ENCODE measurements at places on chromosomes 16 and 17.
A peak's percentile ranks its signal among the peaks of the same experiment; 100 is the strongest.

GRCh38 chr16:14181371-14182050 lies 110.4 kb downstream of the MRTFB start:
- no peak for DNase-seq

GRCh38 chr16:85978291-85978775 lies 79.4 kb downstream of the IRF8 start:
- no peak for DNase-seq

DNA sequence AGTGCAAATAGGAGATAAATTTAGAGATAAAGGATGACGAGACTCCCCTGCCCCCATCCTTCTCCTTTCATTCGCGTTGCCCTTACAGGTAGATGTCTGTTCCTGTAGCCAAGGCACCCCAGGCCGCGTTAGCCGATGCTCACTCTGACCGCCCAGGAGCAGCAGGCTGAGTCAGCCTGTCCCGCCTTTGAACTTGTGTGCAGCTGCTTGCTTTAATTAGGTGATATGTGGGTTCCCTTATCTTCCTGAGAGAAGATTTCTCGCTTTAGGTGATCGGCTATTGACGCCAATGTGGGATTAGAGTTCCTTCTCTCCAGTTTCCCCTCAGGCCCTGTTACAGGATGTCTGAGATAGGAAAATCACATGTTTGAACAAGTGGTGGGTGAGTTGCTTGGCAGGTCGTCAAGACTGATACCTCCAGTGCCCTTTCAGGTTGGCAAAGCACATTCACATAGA lies 119.5 kb downstream of the MSI2 start:
- no peak for DNase-seq

- no peak for DNase-seq
Measured at GRCh38 chr16:74094514-74094913, 202.1 kb upstream of the PSMD7 start.

DNA sequence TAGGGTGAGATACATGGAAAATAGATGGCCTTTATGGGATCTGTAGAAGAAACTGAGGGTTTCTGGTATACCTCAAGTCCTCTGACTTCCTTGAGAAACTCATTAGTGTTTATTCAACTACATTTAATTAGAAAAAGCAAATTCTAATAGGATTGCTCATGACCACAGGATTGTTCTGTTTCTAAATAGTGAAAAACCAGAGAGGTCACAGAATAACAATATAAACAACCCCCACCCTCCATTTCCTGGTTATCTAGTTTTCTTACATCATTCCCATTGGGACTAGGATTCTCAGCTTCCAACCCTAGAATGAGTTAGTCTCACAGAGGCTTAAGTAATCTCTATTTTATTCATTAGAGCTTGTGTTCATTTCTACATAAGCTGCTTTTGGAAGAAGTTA lies 30.0 kb downstream of the SF3B3 start:
- DNase-seq, result no peak

DNA sequence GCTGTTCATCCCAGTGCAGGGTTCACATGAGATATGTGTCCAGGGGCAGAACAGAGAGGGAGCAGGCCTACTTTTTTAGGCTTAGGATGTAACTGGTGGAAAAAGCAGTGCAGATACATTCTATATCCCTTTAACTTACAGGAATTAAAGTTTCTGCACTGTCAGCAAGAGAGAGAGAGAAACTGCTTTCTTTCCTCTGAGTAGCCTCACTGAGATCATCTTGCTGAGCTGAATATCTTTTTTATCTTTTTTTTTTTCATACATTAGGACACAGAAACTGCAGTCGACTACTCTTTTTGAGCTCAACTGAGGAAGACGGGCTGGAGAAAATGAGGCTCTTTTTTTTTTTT lies 50.1 kb downstream of the CNGB1 start:
- no peak for DNase-seq

- no peak for DNase-seq
Measured at GRCh38 chr16:35689764-35690163, 2230.4 kb downstream of the TP53TG3F start.

DNA sequence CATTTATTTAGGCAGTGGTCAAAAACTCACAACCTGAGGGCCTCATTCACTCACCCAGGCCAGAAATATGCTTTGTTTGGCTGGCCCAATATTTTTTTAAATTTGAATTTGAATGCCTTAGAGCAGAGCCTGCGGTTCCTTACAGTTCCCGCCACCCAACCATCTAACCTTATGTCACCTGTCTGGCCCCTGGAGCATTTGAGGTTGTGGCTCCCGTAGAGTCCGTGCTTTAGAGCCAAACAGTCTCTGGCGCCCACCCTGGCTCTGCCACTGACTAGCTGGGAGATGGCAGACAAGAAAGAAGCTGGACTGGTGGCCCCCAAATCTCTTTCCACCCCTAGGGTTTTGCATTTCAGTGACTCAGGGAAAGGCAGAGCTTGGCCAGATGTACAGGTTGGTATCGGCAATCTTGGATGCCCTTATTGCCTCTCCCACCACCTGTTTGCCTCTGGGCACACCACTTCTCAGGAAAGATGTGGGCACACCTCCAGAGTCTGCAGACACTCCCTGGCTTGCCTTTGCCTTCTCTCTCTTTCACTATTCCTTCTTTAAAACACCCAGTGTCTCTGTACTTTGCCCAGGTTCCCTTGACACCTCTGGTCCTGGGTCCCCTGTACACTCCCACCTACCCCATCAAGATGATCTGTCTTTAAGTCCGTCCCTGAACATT lies 1.9 kb upstream of the MAP3K14 start:
- DNase-seq, result no peak

DNA sequence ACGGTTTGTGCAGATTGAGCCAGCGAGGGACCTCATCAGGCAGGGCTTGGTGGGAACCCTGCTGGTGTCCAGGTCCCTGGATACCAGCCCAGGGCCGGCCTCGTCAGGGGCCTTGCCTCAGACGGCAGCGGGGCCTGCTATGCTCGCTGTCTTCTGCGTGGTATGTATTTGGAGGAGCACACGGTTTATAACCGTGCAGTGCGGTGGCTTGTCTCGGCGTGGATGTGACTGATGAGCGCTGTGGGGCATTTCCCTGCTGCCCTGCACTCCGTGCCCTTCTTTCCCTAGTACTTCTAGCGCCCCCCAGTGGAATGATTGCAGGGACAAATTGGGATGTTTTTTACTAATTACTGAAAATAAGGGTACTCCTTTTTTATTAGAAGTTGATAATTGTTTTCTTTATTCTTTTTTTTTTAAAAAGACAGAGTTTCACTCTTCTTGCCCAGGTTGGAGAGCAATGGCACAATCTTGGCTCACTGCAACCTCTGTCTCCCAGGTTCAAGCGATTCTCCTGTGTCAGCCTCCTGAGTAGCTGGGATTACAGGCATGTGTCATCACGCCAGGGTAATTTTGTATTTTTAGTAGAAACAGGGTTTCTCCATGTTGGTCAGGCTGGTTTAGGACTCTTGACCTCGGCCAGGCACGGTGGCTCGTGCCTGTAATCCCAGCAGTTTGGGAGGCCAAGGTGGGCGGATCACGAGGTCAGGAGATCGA lies 15.3 kb downstream of the TBCD start:
- DNase-seq, result no peak

GRCh38 chr16:54211203-54211602 lies 75.4 kb downstream of the IRX3 start:
- DNase-seq, result no peak

DNA sequence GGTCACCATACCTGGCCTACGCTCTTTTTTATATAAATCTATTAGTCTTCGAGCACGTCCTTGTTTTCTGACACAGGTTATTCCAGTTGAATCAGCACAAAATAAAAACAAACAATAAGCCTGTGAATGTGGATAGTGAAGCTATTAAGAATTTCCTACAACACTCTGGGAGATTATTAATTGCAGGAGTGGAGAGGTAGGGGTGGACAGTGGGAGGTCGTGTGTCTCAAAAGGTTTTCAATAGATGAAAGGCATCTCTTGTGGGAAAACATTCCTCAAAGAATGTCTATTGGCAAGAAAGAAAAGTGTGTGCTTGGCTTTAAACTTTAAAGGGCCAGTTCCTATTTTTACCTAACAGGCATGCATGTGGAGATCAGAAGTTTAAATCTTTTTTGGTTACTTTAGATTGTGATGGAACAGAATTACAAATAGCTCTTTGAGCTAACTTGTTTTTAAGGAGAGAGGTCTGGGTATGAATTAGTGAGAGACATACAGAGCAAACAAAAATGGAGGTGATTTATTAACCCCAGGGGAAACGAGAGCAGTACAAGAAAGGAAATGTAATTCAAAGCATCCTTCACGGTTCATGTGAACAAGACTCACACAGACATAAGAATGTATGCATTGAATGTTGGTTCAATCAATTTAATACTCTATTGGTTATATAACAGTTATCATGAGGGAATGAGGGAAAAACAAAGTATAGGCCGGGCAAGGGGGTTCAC lies 9.0 kb downstream of the SMYD4 start:
- DNase-seq, result no peak

- DNase-seq, result no peak
Measured at GRCh38 chr17:63842173-63842539, 329 bp downstream of the SMARCD2 start.

DNA sequence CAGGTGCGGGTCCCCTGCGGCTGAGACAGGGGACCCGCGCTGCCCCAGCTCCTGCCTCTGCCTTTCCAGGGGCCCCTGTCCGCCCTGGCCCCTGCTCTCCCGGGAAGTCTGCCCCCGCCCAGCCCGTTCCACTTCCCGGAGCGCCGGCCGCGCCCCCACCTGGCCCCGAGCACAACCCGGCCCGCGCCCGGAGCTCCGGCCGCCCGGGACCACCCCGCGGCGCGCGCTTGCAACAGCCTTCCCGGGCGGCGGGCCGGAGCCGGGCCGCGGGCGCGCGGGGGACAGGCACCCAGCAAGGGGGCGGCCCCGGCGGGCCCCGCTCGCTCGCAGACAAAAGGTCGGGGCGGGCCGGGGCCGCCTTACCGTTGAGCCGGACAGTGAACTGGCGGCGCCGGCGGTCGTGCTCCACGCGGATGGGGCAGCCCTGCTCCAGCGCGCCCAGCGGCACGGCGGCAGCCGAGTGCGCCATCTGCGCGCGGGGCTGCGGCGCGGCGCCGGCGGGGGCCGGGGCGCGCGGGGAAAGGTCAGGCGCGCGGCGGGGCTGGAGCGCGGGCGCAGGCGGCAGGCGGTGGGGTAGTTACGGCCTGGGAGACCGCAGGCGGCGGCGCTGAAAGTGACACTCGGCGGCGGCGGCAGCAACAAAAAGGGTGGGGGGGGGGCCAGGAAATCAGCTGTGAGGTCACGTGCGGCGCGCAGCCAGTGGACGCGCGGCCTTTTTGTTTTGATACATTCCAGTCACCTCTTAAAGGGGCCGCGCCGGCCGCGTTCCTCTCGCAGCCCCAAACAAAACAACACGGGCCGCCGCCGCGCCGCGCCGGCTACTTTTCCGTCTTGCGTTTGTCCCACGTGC lies at the start of gene NATD1:
TSS of gene NATD1 (minus strand) at position 615 of the 850 bp plus-strand sequence. CDS start at position 469, 146 bp downstream.
- peak; percentile 86 for DNase-seq

GRCh38 chr16:4094127-4094773 lies 22.0 kb downstream of the ADCY9 start:
- no peak for DNase-seq

DNA sequence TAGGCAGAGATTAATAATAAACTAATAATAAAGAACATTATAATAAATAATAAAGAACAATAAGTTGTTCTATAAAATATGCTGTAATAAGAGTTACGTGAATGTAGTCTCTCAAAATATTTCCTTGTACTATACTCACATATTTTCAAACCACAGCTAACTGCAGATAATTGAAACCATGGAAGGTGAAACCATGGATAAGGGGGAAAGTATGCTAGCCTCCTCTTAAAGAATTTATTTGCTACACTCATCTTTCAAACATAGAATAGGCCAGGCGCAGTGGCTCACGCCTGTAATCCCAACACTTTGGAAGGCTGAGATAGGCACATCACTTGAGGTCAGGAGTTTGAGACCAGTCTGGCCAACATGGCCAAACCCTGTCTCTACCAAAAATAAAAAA lies 18.5 kb downstream of the CYTH1 start:
- DNase-seq, result no peak

GRCh38 chr17:81512562-81513371 lies at the start of gene ACTG1:
ACTG1 (minus strand) TSS chr17:81512799; CDS start chr17:81512354, 445 bp downstream.
- no peak for DNase-seq

DNA sequence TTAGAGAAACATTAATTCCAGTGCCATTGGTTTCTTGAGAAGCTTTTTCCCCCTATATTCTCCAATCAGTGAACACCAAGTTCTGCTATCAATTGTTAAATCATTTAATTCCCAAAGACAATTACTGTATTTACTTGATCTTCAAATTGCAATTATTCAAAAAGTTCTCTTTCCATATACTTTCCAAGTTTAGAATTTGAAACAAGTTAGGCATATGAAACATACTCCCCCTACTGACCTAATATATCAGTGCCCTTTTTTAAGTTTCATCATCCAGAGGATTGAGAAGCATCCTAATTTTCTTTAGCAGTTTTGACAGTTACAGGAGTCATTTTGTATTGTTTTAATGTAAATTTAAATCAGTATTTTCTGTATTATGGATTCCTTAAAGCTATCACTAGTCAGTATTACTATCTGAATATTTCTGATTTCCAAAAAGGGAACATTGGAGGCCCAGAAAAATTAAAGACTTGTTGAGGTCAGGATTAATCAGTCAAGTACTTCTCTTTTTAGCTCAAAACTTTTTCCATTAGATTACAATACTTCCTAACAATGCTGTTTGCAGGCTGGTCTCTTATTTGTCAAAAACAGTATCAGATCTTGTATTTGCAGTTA lies 16.3 kb downstream of the MEIOC start:
- no peak for DNase-seq

- DNase-seq, result no peak
Measured at GRCh38 chr17:20941872-20942271, 100.9 kb downstream of the USP22 start.
